ENCODE measurements at places on chromosomes 1 and 21.
A peak's percentile ranks its signal among the peaks of the same experiment; 100 is the strongest.

- DNase-seq: no peak
Measured at GRCh38 chr1:10561497-10561896, 86.7 kb downstream of the PEX14 start.

GRCh38 chr21:45959182-45959581 lies 22.4 kb upstream of the COL6A1 start:
- DNase-seq: no peak

- peak; percentile 53 for DNase-seq
Measured at GRCh38 chr21:15034126-15034853, 30.5 kb downstream of the NRIP1 start.

DNA sequence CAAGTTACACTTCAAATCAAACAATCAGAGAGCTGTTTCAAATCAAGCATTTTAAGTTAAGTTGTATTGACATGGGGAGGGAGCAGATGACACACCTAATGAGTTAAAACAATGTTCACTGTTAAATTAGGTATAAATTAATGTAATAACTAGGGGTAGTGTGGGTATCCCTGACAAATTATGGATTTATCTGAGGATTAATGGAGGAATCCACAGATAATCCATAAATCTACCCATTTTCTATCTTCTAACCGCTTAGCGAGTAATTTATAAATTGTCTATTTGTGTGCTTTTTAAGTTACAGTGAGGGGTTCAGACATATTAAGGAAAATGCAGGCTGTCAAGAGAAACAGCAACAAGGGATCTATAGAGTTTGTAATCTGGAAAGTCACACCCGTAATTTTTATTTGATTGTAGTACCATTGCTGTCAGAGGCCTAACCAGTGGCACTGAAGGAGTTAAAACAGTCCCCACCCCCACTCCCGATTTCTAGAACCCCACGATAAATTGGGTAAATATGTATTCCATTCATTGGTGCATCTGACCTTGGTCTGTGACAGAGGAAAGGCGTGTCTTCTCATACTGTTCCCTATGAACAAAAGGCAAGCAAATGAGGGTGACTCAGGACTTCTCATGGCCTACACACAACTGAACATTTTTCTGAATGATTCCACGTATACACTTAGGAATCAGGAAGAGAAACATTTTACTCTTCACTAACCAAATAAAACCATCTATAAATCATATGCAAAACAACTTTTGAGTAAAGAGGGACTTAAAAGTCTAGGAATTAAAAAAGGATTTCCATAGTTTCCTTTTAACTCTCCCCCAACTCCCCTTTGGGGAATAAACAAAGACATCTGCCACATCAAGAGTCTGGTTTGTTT lies 7.4 kb downstream of the IRF2BP2 start:
- peak; percentile 95 for DNase-seq

- DNase-seq: no peak
Measured at GRCh38 chr1:41174170-41174569, 67.9 kb downstream of the SCMH1 start.

DNA sequence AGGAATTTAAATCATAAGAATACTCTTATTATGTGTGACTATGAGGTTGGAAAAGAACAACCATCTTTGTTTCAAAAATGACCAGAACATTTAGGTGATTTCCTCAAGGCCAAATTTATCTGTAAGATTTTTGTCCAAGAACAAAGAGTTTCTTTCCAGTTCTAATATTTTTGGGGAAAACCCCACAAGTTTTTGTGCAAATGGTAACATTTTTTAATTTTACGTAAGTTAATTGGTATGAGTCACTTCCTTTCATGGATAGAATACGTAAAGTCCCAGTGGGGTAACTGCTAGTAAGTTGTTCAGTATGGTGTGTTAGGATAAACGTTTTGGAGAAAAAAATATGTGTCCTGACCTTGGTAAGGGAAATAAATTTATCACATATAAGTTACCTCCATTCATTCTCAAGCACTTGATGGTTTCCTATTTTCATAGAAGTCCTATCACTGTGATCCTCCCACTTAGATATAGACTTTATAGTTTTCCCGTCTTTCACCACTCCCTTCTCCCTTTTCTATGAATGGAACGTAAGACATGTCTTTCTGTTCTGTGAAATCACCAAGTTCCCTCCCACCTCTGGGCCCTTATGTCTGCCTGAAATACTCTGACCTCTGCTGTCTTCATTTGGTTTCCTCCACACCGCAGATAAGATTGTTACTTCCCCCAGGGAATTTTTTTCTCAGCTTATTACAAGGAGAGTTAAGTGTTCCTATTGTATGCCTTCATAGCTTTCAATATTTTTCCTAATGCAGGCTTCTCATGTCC lies 34.9 kb upstream of the TSNAX start:
- no peak for DNase-seq

- no peak for DNase-seq
Measured at GRCh38 chr1:16235944-16236510, 956 bp downstream of the CPLANE2 start.

DNA sequence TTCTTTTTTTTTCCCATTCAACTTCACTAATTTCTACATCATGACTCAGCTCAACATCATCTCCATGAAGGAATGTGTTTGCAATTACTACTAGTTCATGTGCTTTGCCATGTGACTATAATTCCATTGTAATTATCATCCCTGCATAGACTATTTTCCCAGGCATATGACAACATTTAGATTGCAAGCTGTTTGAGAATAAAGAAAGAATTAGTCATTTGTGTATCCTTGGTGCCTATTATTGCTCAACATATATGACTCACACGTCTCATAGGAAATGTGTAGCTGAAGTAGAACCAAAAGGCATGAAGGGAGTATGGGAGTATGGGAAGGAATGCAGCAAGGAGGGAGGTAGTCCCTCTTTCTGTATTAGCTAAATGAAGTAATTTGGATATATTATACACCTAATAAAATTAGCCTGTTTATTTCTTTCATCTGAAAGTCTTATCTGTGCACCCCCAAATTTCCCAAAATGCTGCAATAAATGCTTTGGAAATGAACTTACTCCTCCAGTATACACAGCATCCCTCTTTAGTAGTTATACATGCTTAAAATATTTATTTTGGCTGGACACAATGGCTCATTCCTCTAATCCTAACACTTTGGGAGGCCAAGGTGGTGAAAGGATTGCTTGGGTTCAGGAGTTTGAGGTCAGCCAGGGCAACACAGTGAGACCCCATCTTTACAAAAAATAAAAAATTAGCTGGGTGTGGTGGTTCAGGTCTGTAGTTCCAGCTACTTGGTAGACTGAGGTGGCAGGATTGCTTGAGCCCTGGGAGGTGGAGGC lies 316.9 kb upstream of the ADGRL4 start:
- peak; percentile 99 for DNase-seq

- no peak for DNase-seq
Measured at GRCh38 chr1:6427441-6428390, 3.1 kb downstream of the ESPN start.

- peak; percentile 53 for DNase-seq
Measured at GRCh38 chr1:28591708-28592320, at the start of gene RAB42. RAB42 (plus strand) TSS chr1:28592265; CDS start chr1:28592512, 247 bp downstream.

GRCh38 chr1:234779160-234779538 lies 169.2 kb upstream of the IRF2BP2 start:
- no peak for DNase-seq

DNA sequence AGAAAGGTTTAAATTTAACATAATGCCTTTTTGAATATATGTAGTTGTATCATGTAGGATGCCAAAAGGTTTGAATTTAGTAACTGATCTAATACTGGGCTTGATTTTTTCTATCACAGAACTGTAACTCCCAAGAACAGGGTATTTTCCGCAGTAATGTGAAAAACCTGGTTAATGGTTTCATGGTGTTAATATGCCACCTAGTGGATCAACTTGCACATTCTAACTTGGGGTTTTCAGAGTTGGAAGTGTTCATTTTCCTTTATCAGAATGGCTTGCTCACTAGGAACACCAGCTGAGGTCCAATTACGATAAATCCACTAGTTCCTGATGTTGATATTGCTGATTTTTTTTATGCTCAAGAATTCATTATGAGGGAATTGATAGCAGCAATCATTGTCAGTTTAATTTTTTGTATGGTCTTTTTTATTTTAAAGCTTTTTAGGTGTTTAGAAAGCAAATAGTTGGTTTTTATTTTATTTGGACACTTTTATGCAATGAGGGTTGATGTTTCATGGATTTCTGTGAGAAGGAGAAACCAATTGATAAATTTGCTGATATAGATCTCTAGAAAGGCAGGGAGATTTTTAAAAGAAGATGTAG lies 157.2 kb downstream of the PLA2G4A start:
- DNase-seq: peak; percentile 70

- DNase-seq: no peak
Measured at GRCh38 chr1:30473922-30474817, 249.2 kb downstream of the MATN1 start.

DNA sequence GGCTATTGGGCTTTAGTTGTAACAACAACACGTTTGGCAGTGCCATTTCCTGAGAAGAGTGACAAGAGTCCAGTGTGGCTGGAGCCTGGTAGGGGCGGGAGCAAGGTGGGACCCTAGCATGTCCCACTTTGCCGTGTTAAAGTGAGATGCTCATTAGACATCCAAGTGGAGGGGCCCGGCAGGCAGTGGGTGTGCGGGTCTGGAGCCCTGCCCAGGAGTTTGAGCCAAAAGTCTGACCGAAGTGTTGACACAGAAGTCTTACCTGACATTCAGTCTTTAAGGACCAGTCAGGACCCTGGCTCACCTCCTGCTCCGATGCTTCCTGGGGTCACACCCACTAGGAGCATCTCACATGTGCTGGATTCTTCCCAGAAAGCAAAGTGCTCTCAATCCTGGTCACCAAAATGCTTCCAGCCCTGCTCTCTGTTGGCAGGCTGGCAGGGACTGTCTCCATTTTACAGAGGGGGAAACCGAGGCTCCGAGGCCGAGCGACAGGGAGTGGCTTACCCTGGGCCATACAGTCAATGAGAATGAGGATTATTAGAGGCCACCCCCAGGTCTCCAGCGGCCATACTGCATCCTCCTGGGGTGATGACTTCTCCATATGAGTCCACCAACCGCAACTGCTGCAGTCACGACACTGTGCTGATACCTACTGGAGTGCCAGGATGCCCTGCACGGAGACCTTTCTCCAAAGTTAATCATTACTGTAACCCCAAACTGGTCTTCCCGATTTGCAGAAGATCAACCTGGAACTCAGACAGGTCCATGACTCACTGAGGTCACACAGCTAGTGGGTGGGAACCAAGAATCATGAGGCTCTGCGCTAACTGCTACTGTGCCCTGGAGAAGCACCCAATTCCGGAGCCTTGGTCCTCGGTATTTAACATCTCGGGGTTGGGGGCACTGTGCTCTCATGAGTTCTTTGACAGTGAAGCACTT lies 112.7 kb downstream of the PRDM2 start:
- no peak for DNase-seq

- DNase-seq: no peak
Measured at GRCh38 chr1:167431261-167431908, 86.9 kb downstream of the CD247 start.

DNA sequence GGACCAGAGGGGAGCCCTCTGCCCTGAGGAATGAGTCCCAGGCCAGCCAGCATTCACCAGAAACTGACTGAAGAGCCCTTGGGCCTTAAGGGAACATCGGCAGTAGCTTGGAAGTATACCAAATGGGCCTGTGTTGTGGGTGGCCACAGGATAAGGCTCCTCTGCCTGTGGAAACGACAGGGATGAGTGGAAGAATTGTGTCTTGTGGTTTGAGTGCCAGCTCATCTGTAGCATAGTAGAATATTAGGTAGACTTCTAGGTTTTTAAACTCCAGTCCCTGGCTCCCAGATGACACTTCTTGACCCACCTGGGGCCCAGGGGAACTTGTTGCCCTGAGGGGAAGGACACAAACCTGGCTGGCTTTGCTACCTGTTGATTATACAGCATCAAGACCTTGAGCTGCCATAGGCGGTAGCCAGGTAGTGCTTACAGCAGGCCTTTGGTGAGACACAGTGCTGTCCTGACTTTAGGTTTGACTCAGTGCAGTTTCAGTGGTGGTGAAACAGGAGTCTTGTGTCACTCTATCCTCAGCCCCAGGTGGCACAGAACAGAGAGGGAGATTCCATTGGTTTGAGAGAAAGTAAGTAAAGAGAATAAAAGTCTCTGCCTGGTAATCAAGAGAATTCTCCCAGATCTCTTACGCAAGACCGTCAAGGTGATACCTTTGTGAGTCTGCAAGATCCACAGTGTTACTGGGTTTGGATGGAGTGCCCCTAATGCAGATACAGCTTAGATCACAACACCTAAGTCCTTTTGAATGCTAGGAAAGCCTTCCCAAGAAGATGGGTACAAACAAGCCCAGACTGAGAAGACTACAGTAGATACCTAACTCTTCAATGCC lies 50.2 kb downstream of the RABGAP1L start:
- DNase-seq: no peak

DNA sequence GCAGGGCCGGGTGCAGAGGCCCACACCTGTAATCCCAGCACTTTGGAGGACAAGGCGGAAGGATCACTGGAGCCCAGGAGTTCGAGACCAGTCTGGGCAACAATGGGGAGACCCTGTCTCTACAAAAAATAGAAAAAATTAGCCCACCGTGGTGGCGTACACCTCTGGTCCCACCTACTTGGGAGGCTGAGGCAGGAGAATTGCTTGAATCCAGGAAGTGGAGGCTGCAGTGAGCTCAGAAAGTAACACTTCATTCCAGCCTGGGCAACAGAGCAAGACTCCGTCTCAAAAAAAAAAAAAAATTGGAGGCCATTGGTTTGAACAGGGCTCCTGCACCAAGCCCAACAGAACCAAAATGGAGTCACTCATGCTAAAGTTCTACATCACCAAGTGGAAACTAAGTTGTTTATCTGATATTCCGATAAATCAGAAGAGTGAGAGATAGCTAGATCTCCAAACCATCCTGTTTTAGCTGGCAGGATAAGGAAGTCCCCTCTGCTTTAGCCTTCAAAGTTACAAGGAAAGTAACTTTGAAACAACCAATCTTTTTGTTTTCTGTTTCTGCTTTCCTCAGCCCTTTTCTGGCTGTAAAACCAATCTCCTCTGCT lies 766 bp upstream of the LSM10 start:
- no peak for DNase-seq

DNA sequence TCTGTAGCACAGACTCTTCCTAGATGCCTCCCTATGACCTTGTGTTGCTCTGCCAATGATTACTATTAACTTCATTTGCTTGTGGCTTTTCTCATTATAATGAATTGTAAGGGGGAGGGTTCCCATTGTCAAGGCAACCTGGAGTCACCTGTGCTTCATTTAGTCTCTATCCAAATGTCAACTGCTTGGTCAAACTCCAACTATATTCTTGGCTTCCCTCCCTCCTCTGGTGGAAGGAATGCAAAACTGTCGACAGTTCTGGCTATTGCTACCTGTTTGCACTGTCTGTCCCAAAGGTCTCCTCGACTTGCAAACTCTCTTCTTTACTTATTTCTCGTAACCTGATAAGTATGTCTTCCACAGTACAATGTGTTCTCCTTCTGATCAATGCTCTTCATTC lies 100.3 kb downstream of the CACNA1E start:
- no peak for DNase-seq

- no peak for DNase-seq
Measured at GRCh38 chr21:35028451-35028978, 20.6 kb downstream of the RUNX1 start.

GRCh38 chr1:160674415-160674814 lies 27.6 kb upstream of the SLAMF1 start:
- no peak for DNase-seq

DNA sequence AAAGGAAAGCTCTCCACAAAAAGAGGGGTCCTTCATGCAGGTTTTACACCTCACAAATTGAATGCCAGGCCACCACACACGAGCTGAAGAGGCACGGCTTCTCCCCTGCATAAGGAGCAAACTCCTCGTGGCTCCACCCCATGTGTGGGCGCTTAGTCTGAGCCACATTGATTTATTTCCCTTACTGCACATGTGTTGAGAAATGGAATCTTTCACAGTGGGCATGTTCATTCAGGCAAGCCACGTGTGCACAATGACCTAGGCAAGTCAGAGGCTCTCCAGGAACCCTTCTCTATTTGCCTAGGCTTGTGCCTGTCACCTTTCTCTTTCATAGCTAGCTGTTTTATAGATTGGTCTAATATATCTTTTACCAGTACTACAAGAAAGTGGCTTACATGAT lies 120.5 kb downstream of the LTN1 start:
- DNase-seq: no peak
